ENCODE measurements at places on chromosomes 16 and 17.

- no peak for DNase-seq
- H3K4me1 ChIP-seq, result no peaks in the 10 kb centered on the region
- H3K27ac ChIP-seq, result no peak overlapping the region
- H3K36me3 ChIP-seq, result no peaks in the 10 kb centered on the region
- H3K4me3 ChIP-seq, result no peak overlapping the region
These were observed 148.9 kb downstream of the TOX3 start for GRCh38 chr16:52398021-52398420.

GRCh38 chr16:16996827-16997226 is 473.9 kb downstream of the XYLT1 start:
- H3K36me3 ChIP-seq, result no peaks in the 10 kb centered on the region
- H3K4me3 ChIP-seq, result no peak overlapping the region
- no peak overlapping the region for H3K27ac ChIP-seq
- no peaks in the 10 kb centered on the region for H3K27me3 ChIP-seq
- no peak for DNase-seq

DNA sequence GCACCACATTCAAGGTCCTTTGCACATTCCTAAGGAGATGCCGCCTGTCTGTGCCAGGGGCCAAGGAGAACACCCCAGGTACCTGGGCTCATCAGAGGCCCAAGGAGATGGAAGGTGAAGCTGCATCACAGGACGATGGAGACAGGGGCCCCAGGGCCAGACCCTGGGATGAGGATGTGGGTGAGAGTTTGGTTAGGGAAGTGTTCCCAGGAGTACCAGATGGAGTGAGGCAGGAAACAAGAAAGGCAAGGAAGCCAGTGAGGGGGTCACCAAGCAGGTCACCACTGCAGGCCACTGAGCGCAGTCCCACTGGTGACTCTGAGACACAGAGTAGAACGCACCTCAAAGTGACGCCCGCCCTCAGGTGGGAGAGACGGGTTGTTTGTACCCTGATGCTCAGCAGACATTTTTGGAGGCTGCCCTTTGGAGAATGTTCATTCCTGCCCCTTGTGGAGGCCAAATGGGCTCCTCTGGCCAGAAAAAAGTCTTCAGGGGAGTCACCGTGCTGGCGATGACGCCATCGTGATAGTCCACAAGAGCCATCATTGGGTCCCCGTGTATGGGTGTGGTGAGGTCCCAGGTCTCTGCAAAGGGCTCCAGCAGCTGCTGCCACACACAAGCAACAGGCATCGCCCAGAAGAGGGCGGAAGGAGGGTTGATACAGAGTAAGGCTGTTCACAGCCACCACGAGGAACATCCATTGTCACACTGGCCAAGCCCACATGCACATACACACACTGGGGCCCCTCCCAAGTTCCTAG is 57.5 kb downstream of the BEAN1 start:
- no peak overlapping the region for H3K4me3 ChIP-seq
- peak overlapping the region; percentile 48 for H3K27ac ChIP-seq
- peaks cover 4% of the 10 kb centered on the region for H3K4me1 ChIP-seq
- no peak for DNase-seq
- H3K27me3 ChIP-seq, result peaks cover 9% of the 10 kb centered on the region
- H3K36me3 ChIP-seq, result no peaks in the 10 kb centered on the region

DNA sequence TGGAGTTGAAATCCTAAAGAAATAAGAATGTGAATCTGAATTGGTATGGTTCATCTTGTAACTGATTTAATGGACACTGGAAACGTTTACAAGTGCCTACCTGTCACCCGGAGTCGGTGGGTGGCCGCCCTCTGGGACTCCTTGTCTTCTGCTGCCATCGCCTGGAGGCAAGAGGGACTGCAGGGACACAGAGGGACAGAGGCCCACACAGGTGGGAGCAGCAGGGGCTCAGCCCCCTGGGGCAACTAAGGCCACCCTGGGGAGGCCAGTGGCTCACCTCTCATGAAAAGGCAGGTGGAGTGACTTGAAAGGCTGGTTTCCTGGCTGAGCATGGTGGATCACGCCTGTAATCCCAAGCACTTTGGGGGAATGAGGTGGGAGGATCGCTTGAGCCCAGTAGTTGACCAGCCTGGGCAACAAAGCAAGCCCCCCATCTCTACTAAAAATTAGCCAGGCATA is 23.2 kb downstream of the TMEM92 start:
- no peak overlapping the region for H3K27ac ChIP-seq
- DNase-seq, result peak; percentile 80
- H3K27me3 ChIP-seq, result peaks cover 7% of the 10 kb centered on the region
- peaks cover 17% of the 10 kb centered on the region for H3K4me1 ChIP-seq
- H3K36me3 ChIP-seq, result no peaks in the 10 kb centered on the region
- H3K4me3 ChIP-seq, result no peak overlapping the region

DNA sequence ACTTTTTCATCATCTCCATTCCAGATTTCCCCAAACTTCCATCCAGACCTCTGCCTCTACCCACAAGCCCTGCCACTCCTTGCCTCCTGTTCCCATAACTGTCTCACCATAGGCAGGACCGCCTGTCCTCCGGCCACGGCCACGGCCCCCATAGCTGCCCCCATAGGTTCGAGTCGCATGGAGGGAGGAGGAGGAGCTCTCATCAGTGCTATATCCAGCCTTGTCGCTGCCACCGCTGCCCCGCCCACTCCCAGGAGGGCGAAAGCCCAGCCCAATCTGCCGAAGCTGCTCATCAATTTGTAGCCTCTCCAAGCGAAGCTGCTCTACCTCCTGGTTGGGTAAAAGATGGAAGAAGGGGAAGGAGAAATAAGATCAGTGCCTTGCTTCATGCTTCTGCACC is 3.4 kb upstream of the SOX15 start:
- peaks cover 33% of the 10 kb centered on the region for H3K36me3 ChIP-seq
- peak overlapping the region; percentile 12 for H3K27ac ChIP-seq
- DNase-seq, result no peak
- H3K4me1 ChIP-seq, result peaks cover 1% of the 10 kb centered on the region

DNA sequence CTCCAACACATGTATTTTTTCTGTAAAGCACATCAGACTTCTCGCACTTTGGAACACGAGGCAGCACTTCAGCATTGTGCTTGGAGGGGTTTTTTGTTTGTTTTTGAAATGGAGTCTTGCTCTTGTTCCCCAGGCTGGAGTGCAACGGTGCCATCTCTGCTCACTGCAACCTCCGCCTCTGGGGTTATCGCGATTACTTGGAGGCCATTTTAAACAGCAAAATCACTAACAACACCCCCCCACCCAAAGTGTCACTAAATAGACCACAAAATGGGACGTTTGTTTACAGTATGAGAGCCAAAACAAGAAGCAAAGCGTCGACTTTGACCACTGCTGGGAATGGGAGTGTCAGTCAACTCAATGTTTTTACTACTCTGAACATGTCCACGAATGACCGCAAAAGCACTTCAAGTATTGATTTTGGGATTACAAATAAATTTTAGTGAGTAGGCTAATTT is 9.0 kb upstream of the C16orf87 start:
- no peak overlapping the region for H3K4me3 ChIP-seq
- no peak for DNase-seq
- no peaks in the 10 kb centered on the region for H3K27me3 ChIP-seq
- no peaks in the 10 kb centered on the region for H3K36me3 ChIP-seq

DNA sequence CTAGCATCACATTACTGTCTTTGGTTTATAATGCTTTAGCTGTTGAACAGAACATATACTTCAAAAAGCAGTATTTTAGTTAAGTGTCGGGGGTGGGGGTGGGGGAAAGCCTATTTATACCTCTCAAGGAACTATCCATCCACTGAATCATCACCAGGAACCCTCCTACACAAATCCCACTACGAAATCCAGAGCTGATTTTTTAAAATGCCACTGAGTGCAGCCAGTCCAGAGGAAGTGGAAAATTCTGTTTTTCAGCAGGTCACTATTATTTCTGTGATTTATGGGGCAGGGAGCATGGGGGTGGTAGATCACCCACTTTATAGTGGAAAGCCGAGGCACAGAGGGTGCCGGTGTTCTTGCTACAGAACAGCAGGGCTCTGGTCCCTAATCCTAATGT is 284.1 kb downstream of the SOX9 start:
- peaks cover 43% of the 10 kb centered on the region for H3K4me1 ChIP-seq
- DNase-seq, result no peak
- H3K27me3 ChIP-seq, result peaks cover 3% of the 10 kb centered on the region
- H3K27ac ChIP-seq, result no peak overlapping the region
- peaks cover 20% of the 10 kb centered on the region for H3K36me3 ChIP-seq

DNA sequence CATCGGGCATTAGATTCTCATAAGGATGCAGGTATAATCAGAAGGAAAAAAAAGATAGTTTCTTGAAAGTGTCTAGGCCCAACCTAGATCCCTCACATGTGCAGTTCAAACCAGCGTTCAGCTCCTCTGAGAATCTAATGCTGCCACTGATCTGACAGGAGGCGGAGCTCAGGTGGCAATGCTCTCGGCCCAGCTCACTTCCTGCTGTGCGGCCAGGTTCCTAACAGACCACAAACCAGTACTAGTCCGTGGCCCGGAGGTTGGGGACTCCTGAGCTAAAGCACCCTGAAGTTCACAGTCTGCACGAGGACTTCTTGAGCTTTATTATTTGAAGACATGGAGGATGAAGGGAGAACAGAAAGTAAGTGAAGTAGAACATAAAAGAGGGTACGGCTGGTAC is 16.8 kb downstream of the SMCR8 start:
- no peaks in the 10 kb centered on the region for H3K27me3 ChIP-seq
- no peaks in the 10 kb centered on the region for H3K4me1 ChIP-seq
- DNase-seq, result no peak
- no peak overlapping the region for H3K4me3 ChIP-seq

- H3K27ac ChIP-seq, result peak overlapping the region; percentile 81
- peaks cover 7% of the 10 kb centered on the region for H3K4me1 ChIP-seq
- no peaks in the 10 kb centered on the region for H3K27me3 ChIP-seq
- H3K4me3 ChIP-seq, result no peak overlapping the region
These were observed 13.3 kb downstream of the C16orf90 start for GRCh38 chr16:3481696-3482658.

GRCh38 chr17:63116228-63116627 is 150.2 kb downstream of the TANC2 start:
- H3K36me3 ChIP-seq, result no peaks in the 10 kb centered on the region
- H3K27me3 ChIP-seq, result no peaks in the 10 kb centered on the region
- peaks cover 9% of the 10 kb centered on the region for H3K4me1 ChIP-seq
- no peak for DNase-seq

GRCh38 chr17:58947824-58948223 is 158.9 kb downstream of the TRIM37 start:
- H3K27me3 ChIP-seq, result no peaks in the 10 kb centered on the region
- no peak for DNase-seq
- H3K27ac ChIP-seq, result no peak overlapping the region
- H3K36me3 ChIP-seq, result peaks cover 5% of the 10 kb centered on the region

- no peaks in the 10 kb centered on the region for H3K36me3 ChIP-seq
- no peak for DNase-seq
- no peak overlapping the region for H3K4me3 ChIP-seq
- H3K27ac ChIP-seq, result no peak overlapping the region
- H3K27me3 ChIP-seq, result no peaks in the 10 kb centered on the region
These were observed 405.9 kb downstream of the SHISA9 start for GRCh38 chr16:13307255-13307654.

GRCh38 chr17:10842658-10843057 is 4.8 kb upstream of the PIRT start:
- H3K4me3 ChIP-seq, result no peak overlapping the region
- no peak for DNase-seq
- H3K36me3 ChIP-seq, result no peaks in the 10 kb centered on the region
- H3K27ac ChIP-seq, result no peak overlapping the region
- peaks cover 16% of the 10 kb centered on the region for H3K4me1 ChIP-seq

- H3K36me3 ChIP-seq, result no peaks in the 10 kb centered on the region
- H3K4me3 ChIP-seq, result no peak overlapping the region
- H3K27me3 ChIP-seq, result no peaks in the 10 kb centered on the region
- no peak for DNase-seq
- H3K27ac ChIP-seq, result no peak overlapping the region
These were observed 7.3 kb upstream of the SMG1 start for GRCh38 chr16:18933501-18933900.

- H3K4me1 ChIP-seq, result peaks cover 7% of the 10 kb centered on the region
- no peak for DNase-seq
- peak overlapping the region; percentile 14 for H3K27ac ChIP-seq
- H3K27me3 ChIP-seq, result no peaks in the 10 kb centered on the region
- H3K36me3 ChIP-seq, result peaks cover 9% of the 10 kb centered on the region
- no peak overlapping the region for H3K4me3 ChIP-seq
These were observed 1.5 kb downstream of the C17orf114 start for GRCh38 chr17:4800462-4801196.

GRCh38 chr16:9134739-9135138 is 43.3 kb downstream of the HAPSTR1 start:
- peaks cover 10% of the 10 kb centered on the region for H3K27me3 ChIP-seq
- peak; percentile 32 for DNase-seq
- peaks cover 1% of the 10 kb centered on the region for H3K4me1 ChIP-seq
- H3K27ac ChIP-seq, result no peak overlapping the region
- H3K36me3 ChIP-seq, result no peaks in the 10 kb centered on the region

- H3K4me3 ChIP-seq, result no peak overlapping the region
- peaks cover 2% of the 10 kb centered on the region for H3K36me3 ChIP-seq
- DNase-seq, result no peak
- H3K4me1 ChIP-seq, result no peaks in the 10 kb centered on the region
- H3K27ac ChIP-seq, result no peak overlapping the region
These were observed 77.1 kb upstream of the WSB1 start for GRCh38 chr17:27216836-27217235.

- H3K27ac ChIP-seq, result peak overlapping the region; percentile 41
- H3K4me3 ChIP-seq, result no peak overlapping the region
- H3K4me1 ChIP-seq, result peaks cover 12% of the 10 kb centered on the region
- peaks cover 51% of the 10 kb centered on the region for H3K27me3 ChIP-seq
- no peaks in the 10 kb centered on the region for H3K36me3 ChIP-seq
- DNase-seq, result no peak
These were observed 6.1 kb downstream of the ARHGAP27 start for GRCh38 chr17:45426561-45426960.

- no peaks in the 10 kb centered on the region for H3K27me3 ChIP-seq
- no peak overlapping the region for H3K4me3 ChIP-seq
- no peaks in the 10 kb centered on the region for H3K36me3 ChIP-seq
- no peak overlapping the region for H3K27ac ChIP-seq
These were observed 120.5 kb downstream of the HS3ST4 start for GRCh38 chr16:25812215-25812614.

- no peak for DNase-seq
- no peaks in the 10 kb centered on the region for H3K36me3 ChIP-seq
- no peak overlapping the region for H3K4me3 ChIP-seq
- H3K4me1 ChIP-seq, result no peaks in the 10 kb centered on the region
- H3K27me3 ChIP-seq, result peaks cover 14% of the 10 kb centered on the region
These were observed 502.7 kb upstream of the PSMD7 start for GRCh38 chr16:73793871-73794437.

- H3K36me3 ChIP-seq, result peaks cover 37% of the 10 kb centered on the region
- H3K27me3 ChIP-seq, result no peaks in the 10 kb centered on the region
These were observed 11.1 kb downstream of the FLCN start for GRCh38 chr17:17225901-17226300.

GRCh38 chr17:69757688-69758430 is 317.2 kb upstream of the KCNJ16 start:
- H3K27me3 ChIP-seq, result peaks cover 5% of the 10 kb centered on the region
- H3K27ac ChIP-seq, result no peak overlapping the region
- H3K4me3 ChIP-seq, result no peak overlapping the region
- H3K36me3 ChIP-seq, result no peaks in the 10 kb centered on the region
- DNase-seq, result no peak
- H3K4me1 ChIP-seq, result peaks cover 10% of the 10 kb centered on the region

All from progenitor cell of endocrine pancreas (in vitro differentiated cells).